ENCODE measurements at places on chromosomes 13 and 19.
A peak's percentile ranks its signal among the peaks of the same experiment; 100 is the strongest.

DNA sequence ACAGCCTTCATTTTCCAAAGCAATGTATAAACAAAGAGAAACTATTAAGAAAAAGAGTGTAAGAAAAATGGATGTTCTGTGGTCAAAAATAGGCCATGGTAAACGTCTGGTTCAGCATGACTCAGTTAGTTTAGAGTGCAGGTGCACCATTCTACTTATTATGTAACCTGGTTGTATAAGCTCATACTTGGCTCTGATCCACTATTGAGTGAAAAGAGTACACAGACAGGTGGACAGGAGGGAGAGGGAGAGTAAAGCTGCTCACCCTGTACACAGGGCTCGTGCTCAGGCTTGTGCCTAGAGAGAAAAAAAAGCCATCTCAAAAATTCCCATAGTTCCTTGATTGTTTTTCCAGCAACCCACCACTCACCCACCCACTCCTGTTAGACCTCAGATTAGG is 85.8 kb upstream of the ZNF91 start:
- DNase-seq, result no peak

DNA sequence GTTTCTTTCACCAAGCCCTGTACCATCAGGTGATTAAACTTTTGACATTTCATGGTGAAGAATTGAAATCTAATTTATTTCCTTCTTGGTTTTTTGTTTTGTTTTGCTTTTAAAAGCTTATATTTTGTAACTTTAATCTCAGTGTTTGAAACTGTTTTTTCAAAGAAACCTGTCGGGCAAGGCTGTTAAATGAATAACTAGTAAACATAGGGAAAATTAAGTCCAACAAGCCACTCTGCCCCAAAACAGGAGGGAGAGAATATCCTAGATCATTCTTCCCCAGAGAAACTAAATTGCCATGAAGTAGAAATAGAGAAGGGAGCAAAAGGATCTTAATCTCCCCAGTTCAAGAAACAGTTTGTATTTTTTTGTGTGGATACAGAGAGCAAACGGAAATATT is 98.2 kb downstream of the FREM2 start:
- no peak for DNase-seq

- peak; percentile 48 for DNase-seq
Observed at GRCh38 chr13:79393564-79394249, 12.3 kb downstream of the RBM26 start.

DNA sequence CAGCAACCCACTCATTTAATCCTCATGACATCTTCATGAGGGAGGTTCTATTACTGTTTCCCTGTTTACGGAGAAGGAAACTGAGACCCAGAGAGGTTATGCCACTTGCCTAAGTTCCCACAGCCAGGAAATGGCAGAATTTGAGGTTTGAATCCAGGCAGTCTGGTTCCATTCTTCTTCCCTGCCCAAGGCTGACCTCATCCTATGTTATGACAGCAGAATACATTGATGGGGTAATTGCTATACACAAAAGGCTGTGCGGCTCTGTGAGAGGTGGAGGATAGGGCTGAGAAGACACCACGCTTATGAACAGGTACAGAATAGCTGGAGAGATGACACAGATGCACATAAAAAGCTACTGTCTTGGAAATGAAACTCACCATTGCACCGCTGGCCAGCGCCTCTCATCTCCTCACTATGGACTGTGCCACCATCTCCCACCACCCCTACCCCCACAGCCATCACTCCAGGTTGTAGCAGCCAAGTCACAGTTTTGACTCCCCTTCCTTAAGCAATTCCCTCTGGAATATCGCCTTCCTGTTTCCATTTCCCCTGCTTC is 11.5 kb downstream of the MAG start:
- DNase-seq, result peak; percentile 30

DNA sequence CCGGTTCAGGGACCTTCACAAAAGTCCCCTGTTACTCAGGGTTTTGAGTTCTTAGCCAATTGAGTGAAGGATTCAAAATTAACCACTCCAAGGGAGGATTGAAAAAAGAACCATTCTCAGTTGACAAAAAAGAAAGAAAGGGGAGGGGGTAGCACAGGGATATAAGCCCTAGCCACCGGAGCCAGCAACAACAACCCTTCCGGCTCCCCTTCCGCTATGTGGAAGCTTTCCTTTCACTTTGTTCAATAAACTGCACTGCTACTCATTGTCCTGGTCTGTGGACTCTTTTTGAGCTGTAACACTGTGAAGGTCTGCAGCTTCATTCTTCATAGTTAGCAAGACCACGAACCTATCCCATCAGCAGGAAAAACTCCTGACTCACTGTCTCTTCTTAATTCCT is 1488.1 kb upstream of the PRR20A start:
- DNase-seq, result peak; percentile 70

GRCh38 chr13:38766799-38767198 is 79.9 kb downstream of the FREM2 start:
- DNase-seq, result no peak

DNA sequence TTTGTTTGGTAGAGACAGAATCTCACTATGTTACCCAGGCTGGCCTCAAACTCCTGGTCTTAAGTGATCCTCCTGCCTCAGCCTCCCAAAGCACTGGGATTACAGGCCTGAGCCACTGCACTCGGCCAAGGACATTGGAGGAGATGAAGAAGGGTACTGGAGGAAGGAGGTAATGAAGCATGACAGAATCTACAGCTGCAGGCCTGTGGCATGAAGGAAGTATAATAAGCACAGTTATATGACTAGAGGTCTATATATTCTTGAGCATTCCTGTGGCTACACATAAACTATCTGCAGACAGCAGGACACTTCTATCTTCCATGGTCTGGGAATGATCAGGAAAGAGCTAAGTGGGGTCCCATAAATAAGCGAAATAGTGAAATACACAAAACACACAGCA is 18.2 kb downstream of the ZNF565 start:
- no peak for DNase-seq

GRCh38 chr19:13094106-13094504 is 8.6 kb downstream of the LYL1 start:
- DNase-seq, result no peak

DNA sequence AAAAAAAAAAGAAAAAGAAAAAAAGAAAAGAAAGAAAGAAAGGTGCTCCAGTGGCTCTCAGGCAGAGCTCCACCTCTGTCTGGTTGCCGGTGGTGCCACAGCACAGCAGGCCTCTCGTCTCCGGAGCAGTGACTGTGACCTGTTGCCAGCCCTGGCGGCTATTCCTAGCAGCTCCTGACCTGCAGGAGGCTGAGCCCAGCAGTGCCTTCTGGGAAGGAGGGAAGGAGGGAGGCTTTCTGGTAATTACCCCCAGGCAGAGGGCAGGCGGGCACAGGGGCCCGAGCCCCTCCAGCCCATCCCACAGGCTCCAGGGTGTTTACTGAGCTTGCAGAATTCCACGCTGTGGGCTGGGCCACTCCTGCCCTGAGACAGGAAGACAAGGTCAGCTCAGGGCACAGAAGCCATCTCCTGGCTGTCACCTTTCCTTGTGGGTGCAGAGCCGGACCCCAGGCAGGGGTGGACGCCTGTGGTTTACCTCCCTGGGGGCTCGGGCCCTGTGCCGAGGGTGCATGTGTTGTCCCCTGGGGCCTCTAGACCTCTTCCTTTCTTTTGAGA is 77.9 kb downstream of the GNG7 start:
- peak; percentile 91 for DNase-seq

DNA sequence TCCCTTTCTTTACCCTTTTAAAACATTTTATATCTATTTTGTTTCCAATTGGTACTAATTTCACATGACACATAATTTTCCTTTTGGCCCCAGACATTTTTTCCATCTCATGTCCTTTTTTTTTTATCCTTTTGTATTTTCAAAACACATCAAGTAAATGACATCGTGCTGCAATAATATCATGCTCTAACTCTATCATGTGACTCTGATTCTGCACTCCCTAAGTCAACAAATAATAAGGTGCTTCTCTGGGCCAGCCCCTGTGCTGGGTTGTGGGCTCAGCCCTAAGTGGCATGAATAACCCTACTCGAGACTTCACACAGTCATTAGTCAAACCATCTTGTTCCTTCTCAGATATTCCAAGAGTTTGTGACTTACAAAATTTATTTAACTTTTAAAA is 21.7 kb downstream of the NALCN start:
- no peak for DNase-seq

DNA sequence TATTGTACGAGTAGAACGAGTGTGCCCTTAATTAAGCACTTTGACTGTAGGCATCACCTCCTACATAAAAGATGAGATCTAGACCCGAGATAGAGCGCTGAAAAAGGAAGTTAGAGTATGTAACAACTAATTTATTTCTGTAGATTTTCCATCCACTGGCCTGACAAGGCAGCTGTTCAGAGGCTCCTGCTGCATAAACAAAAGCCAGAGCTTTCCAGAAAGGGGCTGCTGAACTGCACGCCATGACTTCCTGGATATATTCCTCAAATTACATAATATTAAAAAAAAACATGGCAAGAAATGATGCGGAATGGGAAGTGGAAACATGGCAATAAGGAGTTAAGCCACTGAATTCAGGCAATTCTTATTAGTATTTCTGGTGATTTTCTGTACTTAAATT is 89.7 kb downstream of the AKAP11 start:
- no peak for DNase-seq

DNA sequence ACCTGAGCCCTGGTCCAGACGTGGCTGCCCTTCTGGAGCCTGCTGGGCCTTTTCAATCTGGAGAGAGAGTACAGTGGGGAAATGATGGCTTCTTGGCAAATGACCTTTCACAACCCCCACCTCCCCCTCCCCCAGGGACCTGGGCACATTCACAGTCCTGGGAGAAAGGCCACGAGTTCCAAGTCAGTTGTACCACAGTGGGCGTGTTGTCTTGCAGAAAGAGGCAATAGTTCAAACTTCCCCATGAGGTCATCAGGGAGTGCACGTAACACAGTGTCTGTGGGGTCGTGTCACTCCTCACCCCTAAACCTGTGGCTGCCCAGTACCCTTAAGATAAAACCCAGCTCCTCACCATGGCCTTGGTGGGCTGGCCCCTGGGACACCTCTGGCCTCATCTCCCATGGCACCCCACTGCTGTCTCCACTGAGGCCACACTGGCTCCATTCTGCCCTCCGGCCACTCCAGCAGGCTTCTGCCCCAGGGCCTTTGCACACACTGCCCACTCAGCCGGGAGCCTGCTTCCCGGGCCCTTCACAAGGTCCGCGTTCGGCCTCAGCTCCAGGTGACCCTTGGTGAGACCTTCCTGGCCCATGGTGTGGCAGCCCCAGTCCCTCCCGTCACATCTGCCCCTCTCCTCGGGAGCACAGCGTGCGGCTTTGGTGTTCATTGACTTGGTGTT is 13.3 kb downstream of the PLIN4 start:
- no peak for DNase-seq

- peak; percentile 59 for DNase-seq
Observed at GRCh38 chr13:105139380-105140285, 1395.8 kb downstream of the EFNB2 start.

DNA sequence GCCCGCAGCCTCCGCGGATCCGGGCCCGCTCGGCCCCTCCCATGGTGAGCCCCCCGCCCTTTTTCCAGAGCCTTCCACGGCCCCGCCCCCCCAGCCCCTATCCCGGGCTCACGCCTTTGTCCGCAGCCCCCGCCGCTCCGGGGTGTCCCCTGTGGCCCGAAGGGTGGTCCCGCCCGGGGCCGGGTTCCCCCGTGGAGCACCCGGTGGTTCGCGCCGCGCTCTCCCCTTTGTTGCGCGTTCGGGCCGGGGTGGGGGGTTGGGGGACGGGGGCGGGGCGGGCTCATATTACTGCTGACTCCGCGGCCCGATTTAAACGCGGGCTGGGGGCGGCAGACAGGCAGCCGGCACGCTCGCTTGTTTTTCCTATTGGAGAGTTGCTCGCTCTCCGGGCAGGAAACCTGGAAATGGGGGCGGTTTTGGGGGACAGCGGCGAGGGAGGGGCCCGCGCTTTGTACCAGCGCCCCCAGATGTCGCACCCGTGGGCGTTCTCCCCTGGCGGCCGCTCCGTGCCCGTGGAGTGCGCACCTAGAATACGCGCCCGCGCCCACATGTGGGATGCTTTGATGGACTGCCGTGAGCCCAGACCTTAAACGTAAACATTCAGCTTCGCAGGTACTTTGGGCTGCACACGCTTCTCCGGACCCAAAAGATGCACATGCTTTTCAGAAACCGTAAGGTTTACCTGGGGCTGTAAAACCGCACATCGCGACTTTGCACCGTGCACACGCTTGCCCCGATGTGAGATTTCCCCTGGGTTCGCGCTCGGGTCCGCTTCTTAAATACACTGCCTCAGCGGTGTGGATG is 699 bp downstream of the PTOV1 start:
- peak; percentile 90 for DNase-seq

- peak; percentile 71 for DNase-seq
Observed at GRCh38 chr13:95652821-95653220, 8.3 kb upstream of the DZIP1 start.

DNA sequence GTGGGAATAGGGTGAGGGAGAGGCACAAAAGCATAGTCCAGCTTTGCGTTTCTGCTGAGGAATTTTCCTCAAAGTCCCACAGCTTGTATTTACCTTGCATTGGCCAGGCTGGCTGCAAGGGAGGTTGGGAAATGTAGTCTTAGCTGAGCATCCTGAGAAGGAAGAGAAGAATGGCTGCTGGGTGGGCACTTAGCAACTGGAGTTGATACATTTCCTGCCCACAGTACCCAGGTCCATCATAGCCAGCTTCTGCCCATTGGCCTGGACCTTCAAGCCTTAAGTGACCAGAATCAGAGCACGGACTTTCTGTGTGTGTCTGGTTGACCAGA is 112.4 kb downstream of the SIPA1L3 start:
- no peak for DNase-seq

DNA sequence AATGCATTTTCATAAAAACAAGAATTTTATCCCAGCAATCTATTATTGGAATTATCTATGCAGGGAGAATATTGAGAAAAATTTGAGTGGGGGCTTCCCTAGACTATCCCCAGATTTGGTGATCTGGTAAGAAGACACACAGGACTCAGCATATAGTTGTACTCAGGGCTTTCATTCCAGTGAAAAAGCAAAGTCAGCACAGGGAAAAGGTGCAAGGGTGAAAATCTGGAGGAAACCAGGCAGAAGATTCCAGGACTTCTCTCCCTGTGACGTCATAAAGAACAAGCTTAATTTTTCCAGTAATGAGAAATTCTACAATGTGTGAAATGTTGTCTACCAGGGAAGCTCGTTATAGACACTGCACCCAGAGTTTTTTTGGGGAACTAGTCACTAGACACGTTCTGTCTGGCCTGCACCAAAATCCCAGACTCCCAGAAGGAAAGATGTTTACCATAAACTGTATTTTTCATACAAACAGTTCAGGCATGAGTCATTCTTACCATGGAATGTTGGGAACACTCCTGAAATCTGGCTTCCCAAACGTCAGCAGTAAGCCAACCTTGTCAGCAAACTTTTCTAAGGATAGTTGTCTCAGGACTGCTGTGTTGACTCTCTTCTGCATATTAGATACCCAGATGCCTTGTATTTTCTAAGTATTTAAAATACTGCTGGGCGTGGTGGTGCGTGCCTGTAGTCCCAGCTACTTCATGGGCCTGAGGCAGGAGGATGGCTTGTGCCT is 107.4 kb downstream of the DNAJC3 start:
- no peak for DNase-seq

DNA sequence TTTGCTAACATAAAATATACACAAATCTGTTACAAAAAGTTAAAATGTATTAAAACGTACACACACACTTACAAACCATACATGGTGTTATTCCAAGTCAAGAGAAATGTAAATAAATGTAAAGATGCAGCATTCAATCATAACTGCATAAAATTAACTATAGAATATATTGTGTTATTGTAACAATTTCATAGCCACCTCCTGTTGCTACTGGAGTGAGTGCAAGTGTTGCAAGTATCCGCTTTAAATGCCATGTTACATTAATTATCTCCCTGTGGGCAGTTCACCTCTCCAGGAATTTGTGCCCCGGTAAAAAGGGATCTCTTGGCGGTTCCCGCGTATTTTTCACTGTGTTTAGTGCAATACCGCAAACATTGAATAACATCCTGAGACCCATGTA is 3.5 kb upstream of the INSR start:
- no peak for DNase-seq

All from endodermal cell (in vitro differentiated cells).